CD4-positive, alpha-beta memory T cell (primary cell): ENCODE measurements at places on chromosomes 2 and 18. TPM values are rescaled to one million over a fixed set of nuclear protein-coding genes. Genes with fewer than 3 reads are reported as not detected.

Gene OTOS
- not detected for total RNA-seq

Gene PPP1R1C
- total RNA-seq = not detected

Gene ZAP70
- 404 TPM for total RNA-seq

DNA sequence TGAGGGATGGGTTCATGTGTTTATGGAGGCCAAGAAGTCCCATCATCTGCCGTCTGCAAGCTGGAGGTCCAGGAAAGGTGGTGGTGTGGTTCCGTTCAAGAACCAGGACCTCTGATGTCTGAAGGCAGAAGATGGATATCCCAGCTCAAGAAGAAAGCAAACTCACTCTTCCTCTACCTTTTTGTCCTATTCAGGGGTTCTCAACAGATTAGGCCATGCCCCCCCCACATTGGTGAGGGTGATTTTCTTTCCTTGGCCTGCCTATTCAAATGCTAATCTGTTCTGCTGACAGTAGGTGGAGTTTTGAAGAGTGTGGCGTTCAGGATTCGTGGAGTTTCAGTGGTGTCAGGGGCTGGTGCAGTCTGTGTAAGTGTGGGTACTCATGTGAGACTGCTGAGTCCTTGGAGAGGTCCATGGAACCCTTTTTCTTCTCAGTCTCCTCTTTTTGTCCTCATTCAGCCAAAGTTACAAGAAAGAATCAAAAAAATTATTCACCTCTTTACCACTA lies 5.9 kb downstream of the MSL3B start:
- no peak overlapping the region for H3K27ac ChIP-seq
- H3K4me1 ChIP-seq = no peaks in the 10 kb centered on the region
- no peak for DNase-seq
- no peak overlapping the region for H3K4me3 ChIP-seq
- H3K36me3 ChIP-seq = no peaks in the 10 kb centered on the region
- H3K27me3 ChIP-seq = no peaks in the 10 kb centered on the region

- H3K27ac ChIP-seq = no peak overlapping the region
- no peak overlapping the region for H3K4me3 ChIP-seq
- H3K4me1 ChIP-seq = no peaks in the 10 kb centered on the region
- no peaks in the 10 kb centered on the region for H3K27me3 ChIP-seq
Observed at GRCh38 chr2:126495189-126495588, 160.8 kb upstream of the GYPC start.

GRCh38 chr2:239955087-239955988 lies 69.8 kb downstream of the NDUFA10 start:
- no peaks in the 10 kb centered on the region for H3K4me1 ChIP-seq
- H3K27ac ChIP-seq = no peak overlapping the region
- H3K4me3 ChIP-seq = no peak overlapping the region
- peaks cover 14% of the 10 kb centered on the region for H3K36me3 ChIP-seq

GRCh38 chr18:55088561-55088960 lies 129.3 kb upstream of the CCDC68 start:
- H3K36me3 ChIP-seq = no peaks in the 10 kb centered on the region
- no peaks in the 10 kb centered on the region for H3K4me1 ChIP-seq
- H3K27ac ChIP-seq = no peak overlapping the region
- no peaks in the 10 kb centered on the region for H3K27me3 ChIP-seq
- H3K4me3 ChIP-seq = no peak overlapping the region
- DNase-seq = no peak

DNA sequence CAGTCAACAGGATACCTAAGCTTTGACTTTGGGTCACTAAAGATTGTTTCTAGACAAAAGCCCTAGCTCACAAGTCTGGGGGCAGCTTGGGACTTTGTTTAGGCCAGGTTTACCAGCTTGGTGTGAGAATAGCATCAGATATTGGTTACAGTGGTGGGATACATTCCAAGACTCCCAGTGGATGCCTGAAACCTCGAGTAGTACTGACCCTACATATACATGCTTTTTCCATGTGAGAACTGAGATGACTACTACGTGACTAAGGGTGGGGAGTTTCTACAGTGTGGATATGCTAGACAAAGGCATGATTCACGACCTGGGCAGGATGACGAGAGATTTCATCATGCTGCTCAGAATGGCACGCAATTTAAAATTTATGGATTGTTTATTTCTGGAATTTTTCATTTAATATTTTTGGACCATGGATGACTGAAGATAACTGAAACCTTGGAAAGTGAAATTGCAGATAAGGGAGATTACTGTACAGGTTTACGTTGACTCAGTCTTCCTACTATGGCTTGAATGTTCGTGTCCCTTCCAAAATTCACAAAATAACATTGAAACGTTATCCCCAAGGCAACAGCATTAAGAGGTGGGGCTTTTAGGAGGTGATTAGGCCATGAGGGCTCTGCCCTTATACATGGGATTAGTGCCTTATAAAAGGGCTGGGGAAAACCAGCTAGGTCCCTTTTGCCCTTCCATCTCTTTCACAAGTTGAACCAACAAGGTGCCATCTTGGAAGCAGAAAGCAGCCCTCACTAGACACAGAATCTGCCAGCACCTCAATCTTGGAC lies 50.2 kb upstream of the CTAGE1 start:
- H3K4me3 ChIP-seq = no peak overlapping the region
- H3K4me1 ChIP-seq = no peaks in the 10 kb centered on the region
- H3K27ac ChIP-seq = no peak overlapping the region
- no peaks in the 10 kb centered on the region for H3K36me3 ChIP-seq
